HT1080 (cell line): ENCODE measurements at places on chromosomes 1 and 21.
A peak's percentile ranks its signal among the peaks of the same experiment; 100 is the strongest.

- no peak for DNase-seq
Measured at GRCh38 chr21:44477712-44478111, 22.4 kb downstream of the LRRC3 start.

DNA sequence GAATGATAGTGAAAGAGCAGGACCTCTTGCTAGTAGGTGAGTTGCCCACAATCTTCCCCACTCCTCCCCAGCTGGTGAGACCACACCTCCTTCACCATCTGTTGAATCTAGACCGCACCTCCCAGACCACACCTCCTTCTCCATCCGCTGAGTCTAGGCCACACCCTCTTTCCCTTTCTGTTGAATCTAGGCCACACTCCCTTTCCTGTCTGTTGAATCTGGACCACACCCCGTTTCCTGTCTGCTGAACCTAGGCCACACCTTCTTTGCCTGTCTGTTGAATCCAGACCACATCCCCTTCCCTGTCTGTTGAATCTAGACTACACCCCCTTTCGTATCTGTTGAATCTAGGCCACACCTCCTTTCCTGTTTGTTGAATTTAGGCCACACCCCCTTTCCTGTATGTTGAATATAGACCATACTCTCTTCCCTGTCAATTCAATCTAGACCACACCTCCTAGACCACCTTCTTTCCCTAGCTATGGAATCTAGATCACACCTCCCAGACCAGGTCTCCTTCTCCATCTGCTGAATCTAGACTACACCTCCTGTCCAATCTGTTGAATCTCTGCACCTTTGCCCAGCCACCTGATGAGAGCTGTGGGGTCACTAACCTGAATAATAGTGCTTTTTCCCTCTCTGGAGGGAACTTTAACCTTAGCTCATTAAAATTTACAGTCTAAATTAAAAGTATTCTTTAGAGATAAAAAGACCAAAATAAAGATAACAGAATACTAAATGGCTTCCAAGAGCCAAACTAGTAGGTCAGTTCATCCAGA is 116.3 kb downstream of the DAB1 start:
- DNase-seq: peak; percentile 75

GRCh38 chr1:109181085-109181806 is 32.5 kb upstream of the SARS1 start:
- DNase-seq: no peak

DNA sequence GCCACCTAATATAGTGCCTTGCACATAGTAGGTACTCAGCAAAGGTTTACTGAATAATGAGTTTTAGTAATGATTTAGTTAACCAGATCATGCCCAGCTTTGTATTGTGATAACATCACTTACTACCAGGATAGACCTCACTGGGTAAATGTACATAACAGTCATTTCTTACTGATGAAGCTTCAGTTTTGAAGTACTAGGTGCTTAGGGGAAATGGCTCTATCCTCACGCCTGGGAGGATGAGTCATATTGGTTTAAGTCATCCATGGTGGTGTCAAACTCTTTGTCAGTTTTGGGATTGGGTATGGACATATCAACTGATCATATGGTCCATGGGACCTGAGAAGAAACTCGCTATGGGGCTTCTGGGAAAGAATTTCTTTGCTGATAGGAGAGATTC is 90.6 kb upstream of the USP24 start:
- peak; percentile 69 for DNase-seq

DNA sequence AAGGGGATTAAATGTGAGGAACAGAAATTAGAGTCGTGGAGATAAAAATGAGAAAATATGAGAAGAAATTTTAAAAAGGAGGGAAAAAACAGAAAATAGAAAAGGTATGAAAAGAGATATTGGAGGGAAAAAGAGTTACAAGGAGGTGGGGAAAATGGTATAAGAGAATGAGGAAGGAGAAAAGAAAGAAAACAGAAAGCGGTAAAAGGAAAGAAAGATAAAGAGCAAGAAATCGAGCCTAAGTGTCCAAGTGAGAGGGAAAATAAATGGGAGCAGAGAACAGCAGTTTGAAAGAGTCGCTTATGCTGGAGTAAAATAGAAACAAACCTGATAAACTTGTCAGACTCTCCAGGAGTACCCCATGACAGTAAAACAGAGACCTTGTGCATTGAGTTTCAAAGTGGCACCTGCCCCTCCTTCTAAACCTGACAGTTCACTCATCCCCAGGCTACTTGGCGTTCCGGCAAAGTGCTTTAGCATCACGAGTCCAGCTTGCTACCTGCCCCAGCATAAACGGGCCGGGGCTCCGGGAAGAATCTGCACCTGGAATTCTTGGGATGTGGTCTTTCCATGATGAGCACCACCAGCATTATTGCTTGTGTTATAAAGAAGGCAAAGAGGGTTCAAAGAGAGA is 585 bp downstream of the NEGR1 start:
- no peak for DNase-seq

GRCh38 chr1:232486454-232487207 is 143.3 kb downstream of the SIPA1L2 start:
- no peak for DNase-seq

- DNase-seq: no peak
Measured at GRCh38 chr1:203643213-203644045, 16.8 kb downstream of the ATP2B4 start.

GRCh38 chr1:71785450-71785849 is 496.9 kb downstream of the NEGR1 start:
- no peak for DNase-seq

DNA sequence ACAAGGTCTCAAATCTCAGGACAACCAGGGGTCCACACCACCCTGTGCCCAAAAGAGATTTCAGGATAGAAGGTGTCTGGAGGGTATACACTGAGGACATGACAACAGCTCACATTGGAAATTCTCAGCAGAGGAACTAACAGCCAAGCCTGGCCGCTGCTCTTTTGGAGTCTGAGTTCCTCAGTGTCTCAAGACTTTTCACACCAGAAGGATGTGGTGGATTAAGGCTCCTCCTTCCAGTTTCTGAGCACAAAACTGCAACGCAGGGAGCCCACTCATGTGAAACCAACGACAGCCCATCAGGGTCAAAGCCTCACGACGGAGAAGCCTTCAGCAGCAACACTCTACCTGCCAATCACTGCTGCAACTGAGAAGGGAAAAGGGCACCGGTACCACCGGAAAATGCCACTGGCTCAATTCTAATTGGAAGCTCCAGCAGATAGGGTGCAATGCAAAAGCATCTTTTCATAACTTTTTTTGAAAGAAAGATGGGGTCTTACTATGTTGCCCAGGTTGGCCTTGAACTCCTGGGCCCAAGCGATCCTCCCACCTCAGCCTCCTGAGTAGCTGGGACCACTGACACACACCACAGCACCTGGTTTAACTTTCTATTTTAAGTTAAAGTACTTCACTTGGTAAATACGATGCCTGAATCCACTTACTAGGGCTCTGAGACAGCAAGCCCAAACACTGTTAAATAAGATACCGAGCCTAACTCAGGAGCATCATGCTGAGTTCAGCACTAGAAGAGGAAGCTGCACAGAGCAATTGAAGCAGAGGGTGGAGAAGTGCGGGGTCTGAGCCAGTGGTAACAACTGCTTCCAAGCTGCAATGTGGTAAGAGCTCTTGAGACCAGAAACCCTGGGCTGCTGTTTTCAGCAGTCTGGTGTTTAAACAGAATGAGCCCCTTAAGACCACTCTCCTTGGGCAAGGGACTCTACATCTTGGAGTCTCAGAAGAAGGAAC is 7.8 kb downstream of the CAPZB start:
- no peak for DNase-seq

DNA sequence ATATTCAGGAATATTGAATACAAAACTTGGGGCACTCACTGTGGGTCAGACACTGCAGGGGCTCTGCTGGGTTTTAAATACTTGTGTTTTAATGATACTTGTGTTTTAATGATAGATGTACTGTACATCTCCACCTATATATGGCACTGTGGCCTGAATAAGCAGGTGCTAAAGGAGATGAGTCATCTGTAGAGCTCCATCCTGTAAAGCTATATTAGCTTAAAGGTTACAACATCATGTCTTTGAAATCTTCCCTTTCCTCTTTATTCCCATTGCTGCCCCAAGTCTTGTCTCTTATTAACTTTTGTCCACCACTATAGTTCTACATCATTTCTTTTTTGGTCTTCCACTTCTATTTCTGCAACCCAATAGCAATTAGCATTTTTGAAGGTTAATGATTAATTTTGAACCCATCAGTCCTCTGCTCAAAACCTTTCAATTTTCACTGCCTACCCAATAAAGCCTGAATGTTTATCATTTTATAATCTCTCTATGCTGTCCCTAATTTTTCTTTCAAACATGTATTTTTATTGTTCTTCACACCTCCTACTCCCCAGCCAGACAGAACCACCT is 113.3 kb upstream of the PTGFR start:
- peak; percentile 49 for DNase-seq

DNA sequence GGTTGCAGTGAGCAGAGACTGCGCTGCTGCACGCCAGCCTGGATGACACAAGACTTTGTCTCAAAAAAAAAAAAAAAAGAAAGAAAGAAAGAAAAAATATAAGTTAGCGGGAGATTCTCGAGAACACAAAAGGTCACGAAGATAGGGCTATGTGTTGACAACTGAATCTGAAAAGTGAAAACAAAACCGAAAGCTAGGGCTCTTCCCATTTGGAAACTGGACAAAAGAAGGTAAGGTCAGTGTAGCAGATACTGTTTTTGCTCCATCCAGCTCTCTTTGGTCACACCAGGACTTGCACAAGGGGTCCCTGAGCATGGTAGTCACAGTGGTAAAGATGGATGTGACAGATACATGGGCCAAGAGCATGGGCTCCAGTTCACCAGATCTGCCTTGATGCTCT is 60.4 kb upstream of the MAP10 start:
- no peak for DNase-seq

DNA sequence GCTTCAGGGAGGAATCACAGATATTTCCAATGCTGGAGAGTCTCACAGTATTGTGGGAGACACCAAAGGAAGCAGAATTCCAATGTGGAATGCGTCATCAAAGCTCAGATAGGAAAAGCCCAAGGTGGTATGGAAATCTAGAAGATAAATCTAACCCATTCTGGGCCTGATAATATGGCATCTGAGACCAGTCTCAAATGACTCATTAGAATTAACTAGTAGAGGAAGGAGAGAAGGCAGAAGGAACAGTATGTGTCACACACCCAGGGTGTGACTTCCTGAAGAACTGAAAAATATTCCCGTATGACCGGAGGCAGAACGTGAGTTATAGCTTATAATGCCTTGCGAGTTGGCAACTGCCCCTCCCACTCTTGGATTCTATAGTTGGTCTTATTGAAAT is 499.2 kb downstream of the PLPP3 start:
- DNase-seq: peak; percentile 91

DNA sequence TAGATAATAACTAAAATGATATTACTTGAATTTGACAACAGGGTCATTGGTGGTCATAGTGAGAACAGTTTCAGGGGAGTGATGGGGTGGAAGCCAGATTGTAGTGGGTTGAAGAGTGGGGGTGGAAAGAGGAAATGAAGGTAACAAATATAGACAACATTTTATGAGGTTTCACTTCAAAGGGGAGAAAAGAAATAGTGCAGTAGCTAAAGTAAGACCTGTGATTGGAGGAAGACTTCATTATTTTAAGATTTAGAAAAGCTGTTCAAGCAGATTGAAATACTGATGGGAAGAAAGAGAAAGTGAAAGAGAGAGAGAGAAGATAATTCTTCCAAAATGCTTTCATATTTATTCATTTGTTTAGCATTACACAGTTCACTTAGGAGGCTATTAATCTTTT is 52.0 kb upstream of the KCNA3 start:
- DNase-seq: no peak

- peak; percentile 47 for DNase-seq
Measured at GRCh38 chr1:18452550-18452949, 28.2 kb upstream of the KLHDC7A start.

- no peak for DNase-seq
Measured at GRCh38 chr1:48785869-48786268, 9.2 kb upstream of the BEND5 start.

DNA sequence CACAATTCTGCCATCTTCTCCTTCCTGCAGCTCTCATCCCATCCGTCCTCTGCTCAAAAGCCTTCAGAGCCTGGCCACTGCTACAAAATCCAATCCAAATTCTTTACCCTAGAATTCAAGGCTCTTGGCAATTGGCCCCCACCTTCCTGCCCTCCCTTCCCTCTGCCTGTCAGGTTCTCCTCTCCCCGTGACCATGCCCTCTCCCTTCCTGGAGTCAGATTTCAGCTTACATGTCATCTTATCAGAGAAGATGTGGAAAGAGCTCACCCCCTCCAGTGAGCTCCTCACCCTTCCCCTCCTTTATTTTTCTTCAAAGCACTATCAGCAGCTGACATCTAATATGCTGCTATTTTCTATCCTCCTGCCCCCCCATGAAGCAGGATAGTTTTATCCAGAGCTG is 86.9 kb downstream of the GRIK3 start:
- DNase-seq: no peak

DNA sequence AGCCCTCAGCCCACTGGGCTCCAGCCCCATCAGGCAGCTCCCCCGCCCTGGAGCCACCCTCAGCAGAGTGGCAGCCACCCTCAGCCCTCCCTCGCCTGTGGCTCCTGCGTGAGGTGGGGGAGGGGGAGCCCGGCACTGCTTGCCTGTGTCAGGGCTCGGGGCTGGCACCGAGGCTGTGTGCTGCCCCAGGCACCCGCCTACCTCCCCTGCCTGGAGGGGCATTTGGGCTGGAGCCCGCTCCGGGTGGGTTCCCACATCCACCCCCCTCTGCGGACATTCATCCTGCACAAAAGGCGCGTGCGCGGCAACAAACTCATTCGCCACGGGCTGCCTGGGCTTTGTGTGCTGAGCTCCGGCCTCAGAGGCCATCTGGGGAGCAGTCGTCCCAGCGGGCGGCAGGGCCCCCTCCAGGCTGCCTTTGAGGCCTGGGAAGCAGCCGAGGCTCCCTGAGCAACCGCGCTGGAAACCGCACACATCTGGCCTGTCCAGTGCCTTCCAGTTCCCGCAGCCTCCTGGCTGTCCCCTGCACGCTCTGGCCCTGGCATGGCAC is 12.6 kb upstream of the TNFRSF14 start:
- no peak for DNase-seq

- DNase-seq: no peak
Measured at GRCh38 chr1:171805395-171806115, 24.1 kb downstream of the METTL13 start.

GRCh38 chr1:107142140-107142542 is 1.3 kb downstream of the NTNG1 start:
- DNase-seq: peak; percentile 77

- peak; percentile 84 for DNase-seq
Measured at GRCh38 chr1:201937624-201938213, 8.6 kb downstream of the LMOD1 start.

- no peak for DNase-seq
Measured at GRCh38 chr1:209641832-209642172, 10.4 kb downstream of the LAMB3 start.

- no peak for DNase-seq
Measured at GRCh38 chr1:234208351-234208750, 164.9 kb upstream of the COA6 start.

DNA sequence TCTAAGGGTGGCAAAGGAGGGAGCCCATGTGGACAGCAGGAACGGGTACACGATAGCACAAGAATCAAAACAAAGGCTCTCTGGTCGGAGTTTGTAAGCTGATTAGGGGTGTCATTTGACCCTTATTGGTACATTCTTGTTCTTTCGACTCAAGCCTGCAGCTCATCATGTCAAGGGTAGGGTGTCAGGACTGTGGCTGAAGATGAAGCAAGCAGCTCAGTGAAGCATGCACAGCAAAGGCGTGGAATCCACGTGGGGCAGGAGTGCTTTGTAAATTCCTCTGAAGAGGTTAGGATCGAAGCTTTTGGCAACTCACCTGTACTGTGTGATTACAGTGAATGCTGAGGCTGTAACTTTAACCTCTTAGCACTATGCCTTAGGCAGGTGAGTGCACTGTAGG is 4.7 kb upstream of the ABCB10 start:
- DNase-seq: no peak

- DNase-seq: peak; percentile 50
Measured at GRCh38 chr1:34753163-34753562, 1.7 kb upstream of the GJB5 start.

- DNase-seq: no peak
Measured at GRCh38 chr1:91651243-91651642, 150.6 kb downstream of the CDC7 start.
